ENCODE measurements at places on chromosomes 3 and 15.

- DNase-seq = no peak
Measured at GRCh38 chr15:70164910-70165715, 67.4 kb upstream of the TLE3 start.

- no peak for DNase-seq
Measured at GRCh38 chr3:106454497-106454896, 585.7 kb upstream of the CBLB start.

- no peak for DNase-seq
Measured at GRCh38 chr15:98924401-98925049, 83.1 kb downstream of the PGPEP1L start.

DNA sequence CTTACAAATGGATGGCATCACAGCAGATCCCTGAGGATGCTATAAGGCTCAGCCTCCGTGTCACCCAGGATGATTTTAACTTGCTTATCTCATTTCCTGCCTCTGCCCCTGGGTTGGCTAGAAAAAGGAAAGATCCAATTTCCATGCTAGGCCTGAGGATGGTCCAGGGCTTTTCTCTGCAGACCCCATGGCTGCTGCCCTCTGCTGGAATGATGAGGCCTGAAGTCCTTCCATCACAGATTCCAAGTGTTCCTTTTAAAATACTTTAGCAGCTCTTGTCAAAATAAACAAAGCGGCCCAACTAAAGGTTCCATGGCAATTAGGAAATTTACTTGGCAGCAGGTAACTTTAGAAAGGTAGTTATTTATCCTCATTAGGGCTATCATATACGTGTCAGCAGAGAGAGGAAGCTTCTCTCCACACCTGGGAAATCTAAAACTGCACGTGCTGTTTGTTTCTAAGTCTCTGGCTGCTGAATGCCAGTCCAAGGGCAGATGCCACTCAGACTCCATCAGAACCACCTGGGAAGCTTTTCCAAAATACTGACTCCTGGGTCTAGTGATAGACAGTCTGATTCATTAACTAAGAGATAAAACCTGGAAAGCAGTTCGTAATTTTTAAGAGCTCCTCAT is 401.9 kb upstream of the IL12A start:
- DNase-seq = no peak

- no peak for DNase-seq
Measured at GRCh38 chr3:14689247-14689980, 14.5 kb downstream of the C3orf20 start.

GRCh38 chr3:102533784-102534183 is 99.0 kb downstream of the ZPLD1 start:
- no peak for DNase-seq

GRCh38 chr3:110528305-110529121 is 543.1 kb upstream of the NECTIN3 start:
- no peak for DNase-seq

DNA sequence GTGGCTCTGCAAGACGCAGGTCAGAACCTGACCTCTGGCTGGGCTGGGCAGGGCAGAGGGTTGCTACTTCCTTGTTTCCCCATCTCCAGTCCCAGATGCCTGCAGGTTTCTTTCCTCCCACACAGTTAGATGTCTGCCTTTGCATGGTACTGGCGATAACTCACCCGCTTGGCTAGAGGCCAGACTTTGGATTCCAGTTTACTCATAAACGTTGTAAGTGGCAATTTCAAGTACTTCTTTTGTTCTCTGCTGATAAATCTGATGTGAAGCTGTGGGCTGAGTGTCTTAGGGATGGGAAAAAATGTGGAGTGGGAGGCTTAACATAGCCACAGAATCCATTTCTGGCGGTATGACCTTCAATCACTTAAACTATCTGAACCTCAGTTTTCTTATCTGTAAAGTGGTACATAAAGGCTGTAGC is 194.2 kb downstream of the EBLN2 start:
- DNase-seq = no peak

GRCh38 chr3:63248015-63248414 is 30.1 kb upstream of the SYNPR start:
- DNase-seq = no peak

GRCh38 chr3:108407886-108408285 is 102.5 kb downstream of the MYH15 start:
- no peak for DNase-seq

DNA sequence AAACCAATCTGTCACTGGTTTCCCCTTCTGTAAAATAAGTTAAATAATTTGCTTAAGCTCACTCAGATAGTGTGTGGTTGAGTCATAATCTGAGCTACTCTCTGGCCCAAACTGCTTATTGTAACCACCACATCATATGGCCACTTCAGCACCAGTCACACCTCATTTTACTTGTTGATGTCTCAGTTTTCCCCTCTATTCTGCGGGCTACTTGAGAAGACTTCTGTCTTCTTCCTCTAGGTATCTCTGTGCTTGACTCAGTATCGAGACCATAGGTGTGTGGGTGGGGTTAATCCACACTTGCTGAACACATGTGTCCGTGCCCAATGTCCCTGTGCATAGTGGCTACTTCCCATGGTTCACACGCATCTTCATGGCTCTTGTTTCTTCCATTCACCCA is 32.9 kb downstream of the CRYGS start:
- DNase-seq = no peak

DNA sequence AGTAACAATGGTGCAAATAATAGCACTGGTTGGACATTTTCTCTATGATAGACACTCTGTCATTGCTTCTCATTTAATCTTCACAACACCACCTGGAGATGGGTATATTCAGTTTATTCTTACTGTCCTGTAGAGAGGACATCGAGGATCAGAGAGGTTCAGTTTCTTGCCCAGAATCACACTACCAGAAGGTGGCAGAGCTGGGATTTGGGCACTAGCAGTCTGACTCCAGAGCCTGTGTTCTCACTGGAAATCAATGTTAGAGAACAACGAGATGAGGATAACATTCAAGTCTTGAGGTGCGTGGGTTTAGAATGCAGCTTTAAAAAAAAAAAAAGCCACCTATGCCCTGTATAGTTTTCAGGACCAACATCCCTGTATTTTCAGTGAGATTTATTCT is 127.8 kb downstream of the SYNPR start:
- DNase-seq = no peak

GRCh38 chr15:70071799-70072198 is 25.9 kb downstream of the TLE3 start:
- DNase-seq = no peak

GRCh38 chr3:160061525-160061924 is 72.9 kb downstream of the IL12A start:
- DNase-seq = no peak

DNA sequence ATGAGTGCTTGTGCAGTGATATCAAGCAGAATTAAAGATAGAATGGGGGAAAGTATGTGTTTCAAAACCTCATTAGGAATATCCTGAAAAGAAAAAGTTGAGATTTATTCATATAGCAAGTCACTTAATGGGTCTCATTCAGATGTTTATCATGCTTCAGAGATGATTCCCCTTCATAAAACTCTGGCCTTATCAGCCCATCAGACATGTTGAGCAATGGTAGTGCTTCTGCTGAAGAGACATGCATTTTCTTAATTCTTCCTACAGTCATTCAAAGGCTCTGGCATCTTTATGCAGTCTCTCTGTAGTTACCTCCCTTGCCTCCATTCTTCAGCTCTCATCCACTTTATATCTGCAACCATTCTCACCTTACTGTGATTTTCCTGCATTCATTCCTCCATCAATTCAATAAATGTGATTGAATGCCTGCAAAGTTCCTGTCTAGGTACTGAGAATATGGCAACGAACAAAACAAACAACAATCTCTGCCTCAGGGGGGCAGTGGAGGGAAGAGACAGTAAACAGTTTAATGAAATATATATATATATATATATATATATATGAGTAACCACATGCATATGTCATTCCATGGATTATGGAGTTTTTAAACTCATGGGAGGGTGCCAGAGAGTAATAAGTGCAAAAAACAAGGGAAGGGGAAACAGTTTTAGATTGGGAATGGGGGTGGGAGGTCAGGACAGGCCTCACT is 138.5 kb downstream of the NECTIN3 start:
- DNase-seq = no peak
